ENCODE measurements at places on chromosomes 1 and 21.

DNA sequence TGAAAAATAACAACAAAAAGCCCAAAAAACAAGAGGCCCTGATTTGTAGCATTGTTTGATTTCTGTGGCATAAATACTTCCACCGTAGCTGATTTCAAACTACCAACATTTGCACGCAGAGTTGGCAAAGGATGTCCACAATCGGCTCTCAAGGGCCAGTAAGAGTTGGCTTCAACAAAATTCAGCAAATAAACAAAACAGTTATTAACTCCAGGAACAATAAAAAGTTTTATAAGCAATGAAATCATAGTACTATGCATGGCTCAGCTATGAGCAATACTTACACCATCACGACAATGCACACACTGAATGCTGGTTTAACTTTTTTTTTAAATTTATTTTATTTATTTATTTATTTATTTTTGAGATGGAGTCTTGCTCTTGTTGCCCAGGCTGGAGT lies 8.7 kb upstream of the COX20 start:
- DNase-seq: no peak

DNA sequence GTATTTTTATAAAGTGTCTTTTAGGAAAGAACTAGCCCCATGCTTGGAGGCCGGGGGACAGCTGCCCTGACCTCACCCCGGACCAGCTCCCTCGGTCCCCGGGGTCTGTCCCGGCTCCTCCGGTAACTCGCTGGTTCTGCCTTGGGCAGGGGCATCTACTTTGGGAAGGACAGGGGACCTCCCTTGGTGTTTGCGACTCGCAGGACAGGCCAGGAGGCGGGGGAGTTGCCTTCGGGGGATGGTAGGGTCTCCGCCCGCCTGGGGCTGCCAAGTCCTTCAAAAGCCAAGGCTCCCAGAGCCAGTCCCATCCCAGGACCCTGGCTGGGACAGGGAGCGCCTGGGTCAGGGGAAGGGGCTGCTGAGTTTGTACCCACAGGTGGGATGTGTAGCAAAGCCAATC lies 157.9 kb downstream of the PEX14 start:
- no peak for DNase-seq

GRCh38 chr1:31871703-31872102 lies 55.9 kb upstream of the SPOCD1 start:
- no peak for DNase-seq

- DNase-seq: no peak
Observed at GRCh38 chr21:44578371-44579055, 1.9 kb downstream of the KRTAP10-5 start.

- no peak for DNase-seq
Observed at GRCh38 chr1:180425952-180426351, 76.4 kb downstream of the ACBD6 start.

GRCh38 chr1:196056966-196057365 lies 551.3 kb downstream of the KCNT2 start:
- DNase-seq: no peak

DNA sequence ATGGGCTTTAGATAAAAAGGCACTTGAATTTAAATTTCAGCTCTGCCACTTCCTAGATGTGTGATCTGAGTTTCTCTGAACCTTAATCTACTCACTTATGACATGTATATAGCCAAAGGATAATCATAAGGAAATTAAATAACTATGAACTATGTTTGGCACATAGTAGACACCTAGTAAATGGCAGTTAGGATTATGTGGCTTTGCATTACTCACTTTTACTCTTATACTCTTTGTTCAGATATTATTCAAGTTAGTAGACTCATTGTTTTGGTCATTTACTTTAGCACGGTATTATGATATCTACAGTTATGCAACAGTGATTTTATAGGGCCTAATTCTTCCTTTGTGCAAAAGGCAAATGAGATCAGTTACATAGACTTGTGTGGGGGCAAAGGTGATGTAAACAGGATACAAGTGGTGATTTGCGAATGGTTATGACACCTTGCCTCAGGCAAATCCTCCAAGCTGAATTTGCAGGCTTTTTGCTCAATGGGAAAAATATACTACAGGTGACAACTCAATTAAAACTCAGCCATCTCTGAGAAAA lies 297.2 kb upstream of the PBX1 start:
- DNase-seq: no peak

- DNase-seq: no peak
Observed at GRCh38 chr1:245983294-245983967, 523.6 kb downstream of the SMYD3 start.

DNA sequence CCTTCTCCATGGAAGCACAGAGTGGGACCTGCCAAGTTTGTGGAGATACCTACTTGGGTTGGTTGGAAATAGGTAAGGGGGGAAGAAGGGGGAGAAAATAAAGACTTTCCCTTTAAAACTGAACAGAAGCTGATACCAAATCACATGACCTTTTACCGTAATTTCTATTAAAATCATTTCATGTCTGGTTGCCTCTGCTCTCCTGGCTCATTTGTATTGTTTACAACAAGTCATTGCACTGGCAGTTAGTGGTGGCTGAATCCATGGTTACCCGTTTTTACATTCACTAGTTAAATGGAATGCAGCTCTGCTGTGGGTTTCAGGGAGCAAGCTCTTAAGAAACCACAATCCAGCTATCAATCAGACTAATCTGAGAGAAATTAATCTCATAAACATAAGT lies 353.7 kb upstream of the ESRRG start:
- DNase-seq: no peak

DNA sequence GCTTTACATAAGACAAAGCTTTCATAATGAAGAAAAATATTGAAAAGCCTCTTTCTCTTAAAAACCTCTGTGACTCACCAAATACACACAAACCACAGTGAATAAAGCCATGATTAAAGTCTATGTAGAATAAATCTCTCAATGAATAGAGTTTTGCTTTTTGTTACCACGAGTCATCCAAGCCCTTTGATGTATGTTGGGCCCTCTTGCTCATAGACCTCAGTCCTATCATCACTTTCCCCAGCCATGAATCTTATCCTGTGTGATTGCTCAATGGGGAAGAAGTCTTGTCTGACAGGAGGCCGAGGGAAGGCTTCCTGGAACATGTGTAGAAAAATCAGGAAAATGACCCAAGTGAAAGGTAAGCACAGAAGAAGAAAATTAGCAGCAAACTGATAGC lies 60.8 kb downstream of the NGF start:
- no peak for DNase-seq

- no peak for DNase-seq
Observed at GRCh38 chr1:43789604-43790550, 82.5 kb downstream of the ST3GAL3 start.

DNA sequence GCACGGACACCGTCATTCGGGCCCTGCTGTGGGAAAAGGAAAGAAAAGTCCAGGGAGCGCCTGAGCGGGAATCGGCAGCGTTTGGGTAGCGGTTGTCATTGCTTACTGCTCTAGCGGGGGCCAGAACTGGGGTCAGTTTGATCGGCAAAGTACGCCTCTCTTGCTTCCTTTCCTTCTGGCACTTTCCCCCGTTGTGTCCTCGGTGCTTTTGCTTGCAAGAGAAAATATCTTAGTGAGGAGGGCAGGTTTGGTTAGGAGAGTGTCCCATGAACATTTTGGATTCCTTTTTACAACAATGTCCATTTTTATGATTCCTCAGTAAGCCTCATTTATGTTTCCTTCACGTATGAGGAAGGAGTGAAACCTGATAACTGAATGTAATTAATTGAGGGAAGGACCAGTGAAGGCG lies 670 bp downstream of the ST3GAL3 start:
- no peak for DNase-seq

DNA sequence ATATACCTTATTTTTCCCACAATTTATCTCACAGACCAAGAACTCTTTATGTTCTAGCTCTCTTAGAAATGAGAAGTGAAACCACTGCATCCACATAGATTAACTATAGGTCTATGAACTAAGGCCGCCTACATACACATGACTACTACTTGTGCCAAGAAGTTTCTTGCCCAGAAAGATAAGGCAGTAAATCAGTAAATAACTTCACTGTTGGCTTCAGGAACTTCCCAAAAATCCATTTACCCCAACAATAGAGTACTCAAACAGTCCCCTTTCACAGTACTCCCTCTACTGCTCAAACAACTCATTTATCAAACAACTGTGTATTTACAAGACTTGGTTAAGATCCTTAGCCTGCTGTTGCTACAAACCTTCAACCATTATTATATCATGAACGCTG lies 96.5 kb downstream of the NME7 start:
- no peak for DNase-seq

DNA sequence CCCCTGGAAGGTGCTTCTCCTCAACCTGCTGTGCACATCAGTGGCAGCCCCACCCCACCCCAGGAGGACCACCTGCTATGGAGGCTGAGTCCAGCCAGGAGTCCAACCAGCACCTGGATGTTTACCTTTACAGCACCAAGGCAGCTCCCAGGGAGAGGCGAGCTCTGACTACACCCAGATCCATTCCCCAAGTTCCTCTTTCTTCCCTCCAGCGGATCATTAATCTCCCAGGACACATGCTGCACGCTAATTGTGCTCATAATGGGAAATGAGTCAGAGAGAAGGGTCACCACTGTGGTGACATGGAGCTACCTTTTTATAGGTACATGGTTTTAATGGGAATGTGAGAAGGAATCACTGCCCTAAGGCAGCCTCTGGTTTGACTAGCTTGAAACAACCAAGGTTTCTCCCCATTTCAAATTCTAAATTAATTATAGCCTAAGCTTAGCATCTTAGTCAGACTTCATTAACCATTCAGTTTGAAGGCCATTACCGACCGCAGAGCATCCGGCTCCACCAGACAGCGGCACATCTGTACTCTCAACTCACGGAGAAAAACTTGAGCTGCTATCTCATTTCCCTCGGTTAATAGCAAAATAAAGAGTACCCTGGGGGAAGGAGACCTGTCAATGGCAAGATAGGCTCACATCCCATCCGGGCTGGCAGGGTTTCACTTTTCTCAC lies 173.1 kb upstream of the GALNT2 start:
- no peak for DNase-seq

- no peak for DNase-seq
Observed at GRCh38 chr1:47128221-47128620, 9.0 kb upstream of the CYP4A22 start.

- DNase-seq: no peak
Observed at GRCh38 chr1:37725851-37726613, 33.7 kb downstream of the CDCA8 start.

GRCh38 chr1:176193023-176193422 lies 14.1 kb downstream of the COP1 start:
- no peak for DNase-seq

DNA sequence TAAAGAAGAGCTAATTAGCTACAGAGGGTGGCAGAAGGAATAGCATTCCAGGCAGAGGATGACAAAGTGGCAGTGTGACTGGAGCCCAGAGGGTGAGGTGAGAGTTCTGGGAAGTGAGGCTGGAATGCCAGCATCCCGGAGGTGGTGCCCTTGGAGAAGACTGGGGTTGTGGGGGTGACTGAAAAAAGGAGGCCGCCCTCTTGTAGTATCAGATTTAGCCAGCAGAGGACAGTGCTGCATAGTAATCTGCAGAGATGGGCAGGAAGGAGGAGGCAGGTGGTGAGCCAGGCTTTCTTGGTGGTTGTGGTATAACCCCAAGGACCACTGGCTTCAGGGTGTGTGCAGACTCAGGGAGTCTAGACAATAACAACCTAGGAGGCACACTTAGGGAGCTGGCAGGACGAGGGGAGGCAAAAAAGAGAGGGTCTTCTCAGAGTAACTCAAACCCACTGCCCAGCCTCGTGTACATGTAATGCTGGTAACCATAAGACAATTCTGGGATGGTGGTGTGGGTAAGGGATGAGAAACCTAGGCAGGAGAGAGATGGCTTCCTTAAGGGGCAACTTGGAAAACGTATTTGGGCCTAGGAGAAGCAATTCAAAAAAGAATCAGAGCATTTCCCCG lies 30.5 kb downstream of the MROH7 start:
- DNase-seq: no peak

All from DMS 273 treated with DMSO at 0.1 percent for 48 hours (cell line).